ENCODE measurements at places on chromosomes 5 and 9.

- no peak for DNase-seq
Observed at GRCh38 chr9:41229408-41230401, 40.6 kb upstream of the ZNG1F start.

DNA sequence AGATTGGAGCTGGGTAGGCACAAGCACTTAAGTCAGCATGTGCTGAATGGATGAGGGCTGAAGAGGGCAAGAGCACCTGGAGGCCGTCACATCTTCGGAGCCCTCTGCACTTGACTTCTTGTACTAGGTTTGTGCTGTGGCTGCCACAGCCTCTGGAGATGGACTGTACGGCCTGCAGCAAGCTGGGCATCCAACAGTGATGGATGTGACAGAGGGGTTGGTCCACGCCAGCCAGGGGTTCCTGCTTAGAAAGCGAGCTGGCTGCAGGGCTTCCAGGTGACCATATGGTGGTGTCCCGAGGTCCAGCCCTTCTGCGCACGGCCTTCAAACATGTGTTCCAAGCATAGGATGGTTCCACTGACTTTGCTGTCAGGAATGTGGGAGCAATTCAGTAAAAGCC is 65.1 kb upstream of the PHYKPL start:
- DNase-seq: no peak

GRCh38 chr5:18675041-18675440 is 1040.8 kb downstream of the TAF11L14 start:
- DNase-seq: no peak

- DNase-seq: no peak
Observed at GRCh38 chr9:90841213-90841612, 39.6 kb downstream of the SYK start.

DNA sequence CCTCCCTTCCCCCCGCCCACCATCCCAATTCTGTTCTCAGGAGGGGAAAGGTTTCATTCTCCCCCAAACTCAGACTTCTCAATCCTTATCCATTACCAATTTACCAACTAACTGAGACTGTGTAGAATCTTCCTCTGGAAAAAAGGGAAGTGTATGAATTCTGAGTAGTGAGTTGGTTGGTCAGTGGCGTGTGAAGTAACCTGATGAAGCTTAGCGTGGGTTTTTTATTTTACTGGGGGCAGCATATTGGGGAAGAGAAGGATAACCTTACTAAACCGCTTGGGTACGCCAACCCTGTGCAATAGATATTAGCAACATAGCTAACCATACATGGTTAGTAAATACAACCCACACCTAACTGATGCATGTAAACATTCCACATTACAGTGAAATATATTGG is 1.1 kb upstream of the DNAJC21 start:
- no peak for DNase-seq

- DNase-seq: no peak
Observed at GRCh38 chr5:71652803-71653543, 65.8 kb downstream of the MCCC2 start.

DNA sequence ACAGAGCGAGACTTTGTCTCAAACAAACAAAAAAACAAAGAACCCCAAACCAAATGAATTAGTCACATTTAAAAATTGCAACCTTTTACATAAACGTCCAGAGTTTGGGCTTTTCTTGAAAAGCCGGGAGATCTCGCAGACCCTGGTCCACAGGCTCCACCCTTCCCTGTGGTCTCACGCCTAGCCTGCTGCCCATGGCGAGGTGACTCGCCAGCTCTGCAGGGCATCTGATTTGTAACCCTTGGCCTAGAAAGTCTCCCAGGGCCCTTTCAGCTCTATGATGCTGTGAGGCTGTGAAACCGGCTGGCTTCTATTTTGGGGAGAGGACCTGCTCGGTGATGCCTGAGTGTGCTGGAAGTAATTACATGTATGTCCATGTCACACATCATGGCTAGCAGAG is 44.7 kb upstream of the PHYKPL start:
- no peak for DNase-seq

- DNase-seq: no peak
Observed at GRCh38 chr5:10747678-10748622, 13.1 kb downstream of the DAP start.

GRCh38 chr5:169875091-169875728 is 105.1 kb downstream of the INSYN2B start:
- DNase-seq: no peak

DNA sequence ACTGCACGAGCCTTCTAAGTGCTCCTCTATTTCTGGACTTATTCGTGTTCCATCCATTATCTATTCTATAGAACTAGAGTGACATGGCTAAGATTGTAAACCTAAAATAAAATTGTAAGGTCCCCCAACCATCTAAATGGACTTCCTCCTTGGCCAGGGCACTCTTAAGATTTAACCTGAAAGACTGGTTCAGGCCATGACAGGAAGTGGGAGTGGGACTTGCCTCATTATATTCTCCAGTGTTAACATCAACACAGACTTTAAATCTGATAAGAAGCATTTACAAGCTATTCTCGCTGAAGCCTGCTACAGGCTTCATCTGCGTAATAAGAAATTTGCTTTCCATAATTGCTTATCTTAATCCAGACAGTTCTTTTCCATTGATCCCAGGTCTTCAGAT is 117.0 kb downstream of the SSBP2 start:
- DNase-seq: no peak

GRCh38 chr9:87441251-87441650 is 56.4 kb upstream of the DAPK1 start:
- no peak for DNase-seq

- peak; percentile 55 for DNase-seq
Observed at GRCh38 chr5:147628058-147628895, 118.4 kb upstream of the DPYSL3 start.

GRCh38 chr9:89538871-89539270 is 41.0 kb upstream of the SEMA4D start:
- no peak for DNase-seq

DNA sequence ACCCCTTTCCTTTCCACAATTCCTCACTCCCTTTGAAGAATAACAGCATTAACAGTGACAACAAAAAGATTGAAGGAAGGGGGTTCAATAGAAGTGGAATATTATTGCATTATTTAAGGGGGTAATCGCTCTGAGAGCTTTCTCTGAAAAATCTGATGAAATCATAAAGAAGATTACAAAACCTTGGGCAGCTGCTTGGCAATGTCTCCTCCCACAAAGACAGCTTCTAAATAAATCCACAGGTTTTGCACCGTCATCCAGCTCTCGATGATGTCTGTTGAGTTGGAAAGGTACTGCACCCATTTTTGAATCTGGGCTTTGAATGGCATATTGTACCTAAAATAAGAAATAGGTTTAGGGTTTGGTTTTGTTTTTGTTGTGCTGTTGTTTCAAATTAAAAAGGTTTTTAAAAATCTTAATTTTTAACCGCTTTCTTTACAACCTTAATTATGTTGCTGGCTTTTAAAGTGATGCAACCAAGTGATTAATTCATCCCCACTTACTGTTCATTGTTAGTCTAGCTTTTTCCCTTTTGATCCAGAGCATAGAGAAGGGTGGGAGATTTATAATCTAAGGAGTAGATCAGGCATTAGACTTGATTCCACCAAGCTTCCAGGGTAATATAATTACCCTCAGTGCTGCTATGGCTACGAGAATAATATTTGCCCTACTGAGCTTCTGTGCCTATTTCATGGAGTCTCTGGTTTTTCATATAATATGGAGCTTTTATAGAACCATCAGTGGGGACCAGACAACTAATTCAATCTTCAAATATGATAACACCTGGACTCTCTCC is 85.0 kb downstream of the DNAH5 start:
- DNase-seq: no peak

GRCh38 chr9:136051837-136052471 is 43.1 kb downstream of the NACC2 start:
- no peak for DNase-seq

DNA sequence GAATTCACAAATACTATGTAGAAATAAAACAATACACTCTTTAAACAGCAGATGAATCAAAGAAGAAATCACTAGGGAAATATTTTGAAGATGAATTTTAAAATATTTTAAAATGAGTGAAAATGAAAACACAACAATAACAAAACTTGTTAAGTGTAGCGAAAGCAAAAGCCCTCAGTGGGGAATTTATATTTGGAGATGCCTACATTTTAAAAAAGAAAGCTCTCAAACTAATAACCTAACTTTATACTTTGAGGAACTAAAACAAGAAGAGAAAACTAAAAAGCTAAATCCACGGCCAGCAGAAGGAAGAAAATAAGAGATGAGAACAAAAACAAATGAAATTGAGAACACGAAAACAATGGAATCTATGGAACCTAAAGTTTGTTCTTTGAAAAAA is 22.7 kb downstream of the SPDL1 start:
- no peak for DNase-seq

DNA sequence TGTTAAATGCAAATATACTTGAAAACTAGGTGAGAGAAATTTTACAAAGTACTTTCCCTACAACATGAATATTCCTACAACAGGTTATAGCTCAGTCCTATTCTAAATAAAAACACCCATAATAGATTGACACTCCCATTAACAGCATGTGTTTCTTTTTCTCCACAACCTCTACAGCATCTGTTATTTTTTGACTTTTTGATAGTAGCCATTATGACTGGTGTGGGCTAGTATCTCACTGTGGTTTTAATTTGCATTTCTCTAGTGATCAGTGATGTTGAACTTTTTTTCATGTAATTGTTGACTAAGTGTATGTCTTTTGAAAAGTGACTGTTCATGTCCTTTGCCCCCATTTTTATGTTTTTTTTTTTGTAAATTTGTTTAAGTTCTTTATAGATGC is 1506.1 kb upstream of the CDH9 start:
- no peak for DNase-seq

- DNase-seq: no peak
Observed at GRCh38 chr5:85452322-85453025, 1067.8 kb upstream of the EDIL3 start.

- peak; percentile 88 for DNase-seq
Observed at GRCh38 chr5:75236322-75237316, at the start of gene ANKRD31. Gene ANKRD31, minus strand, starts transcription at chr5:75236878. Its CDS starts 192 bp downstream, at chr5:75236686.

Data from CD4-positive, alpha-beta T cell treated with Interferon alpha-2 for 1 hour (primary cell).